Spinal cord (tissue), 10 donors: ENCODE measurements at places on chromosomes 12 and 14.

GRCh38 chr14:93475471-93475870 lies 44.7 kb downstream of the UNC79 start:
- DNase-seq = no peak

GRCh38 chr12:113021500-113021899 lies 35.0 kb upstream of the DTX1 start:
- DNase-seq = no peak

GRCh38 chr12:6465467-6466183 lies 4.9 kb downstream of the VAMP1 start:
- peak; percentile 88 for DNase-seq

DNA sequence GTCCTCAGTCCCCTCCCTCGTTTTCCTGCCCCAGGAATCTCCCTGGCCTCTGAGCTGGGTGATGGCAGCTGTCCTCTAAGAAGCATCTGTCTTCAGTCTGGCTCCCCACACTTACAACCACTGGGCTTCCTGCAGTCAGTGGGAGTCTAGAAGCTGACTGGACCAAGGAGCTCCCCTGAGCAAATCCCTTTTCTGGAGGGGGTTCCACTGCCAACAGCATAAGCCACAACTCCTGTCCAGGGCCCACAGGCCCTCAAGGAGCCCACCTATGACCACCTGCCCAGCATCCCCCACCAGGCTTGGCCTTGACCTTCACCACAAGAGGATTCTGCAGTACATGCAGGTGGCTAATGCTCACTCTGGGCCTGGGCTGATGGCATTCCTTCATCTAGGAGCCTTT lies 4.1 kb downstream of the RDH16 start:
- no peak for DNase-seq

GRCh38 chr14:33480887-33481184 lies 470.0 kb downstream of the EGLN3 start:
- no peak for DNase-seq

- no peak for DNase-seq
These were observed 33.4 kb upstream of the HSPB8 start for GRCh38 chr12:119145367-119145766.

GRCh38 chr14:73014105-73014504 lies 12.8 kb downstream of the ZFYVE1 start:
- DNase-seq = no peak

GRCh38 chr14:68231898-68232297 lies 412.3 kb downstream of the RAD51B start:
- no peak for DNase-seq

GRCh38 chr14:75127903-75128595 lies 1.2 kb upstream of the NEK9 start:
- DNase-seq = no peak

DNA sequence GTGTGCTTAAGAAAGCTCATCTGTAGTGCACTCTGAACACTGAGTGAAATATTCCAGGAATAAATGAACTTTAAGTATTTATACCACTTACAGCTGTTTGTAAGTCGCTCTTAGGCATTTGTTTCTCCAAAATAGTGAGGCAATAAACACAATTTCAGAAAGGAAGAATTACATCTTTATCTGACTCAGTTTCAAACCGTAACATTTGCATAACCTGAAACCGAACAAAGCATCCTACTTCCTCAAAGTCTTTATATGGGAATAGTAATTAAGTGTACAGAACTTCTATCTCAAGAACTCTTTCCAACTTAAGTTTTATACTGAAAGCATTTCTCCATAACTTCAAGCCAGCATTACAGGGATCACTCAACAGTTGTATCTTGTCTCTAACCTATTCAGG lies 58.4 kb downstream of the SOX5 start:
- DNase-seq = no peak

DNA sequence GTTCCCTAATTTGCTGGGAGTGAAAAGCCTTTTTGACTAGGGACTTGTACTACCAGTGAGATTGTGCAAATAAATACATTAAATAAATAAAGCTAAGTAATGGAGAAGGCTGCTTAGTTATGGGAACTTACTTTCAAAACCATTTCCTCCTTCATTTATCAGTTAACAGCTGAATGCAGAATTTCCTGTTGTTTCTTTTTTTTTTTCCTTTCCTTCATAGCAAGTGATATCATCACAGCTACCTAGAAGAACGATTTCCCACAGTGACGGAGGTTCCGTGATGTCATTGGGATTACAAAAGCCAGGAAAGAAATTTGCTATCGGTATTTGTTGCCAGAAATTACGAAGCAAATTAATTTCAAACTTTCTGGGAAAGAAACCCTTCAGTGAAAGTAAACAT lies 42.1 kb upstream of the SOCS2 start:
- DNase-seq = no peak

- no peak for DNase-seq
These were observed 12.1 kb downstream of the LACRT start for GRCh38 chr12:54622463-54623183.

GRCh38 chr12:55686366-55687010 lies 21.2 kb downstream of the ITGA7 start:
- DNase-seq = no peak

GRCh38 chr14:86039176-86039575 lies 509.2 kb downstream of the FLRT2 start:
- no peak for DNase-seq

DNA sequence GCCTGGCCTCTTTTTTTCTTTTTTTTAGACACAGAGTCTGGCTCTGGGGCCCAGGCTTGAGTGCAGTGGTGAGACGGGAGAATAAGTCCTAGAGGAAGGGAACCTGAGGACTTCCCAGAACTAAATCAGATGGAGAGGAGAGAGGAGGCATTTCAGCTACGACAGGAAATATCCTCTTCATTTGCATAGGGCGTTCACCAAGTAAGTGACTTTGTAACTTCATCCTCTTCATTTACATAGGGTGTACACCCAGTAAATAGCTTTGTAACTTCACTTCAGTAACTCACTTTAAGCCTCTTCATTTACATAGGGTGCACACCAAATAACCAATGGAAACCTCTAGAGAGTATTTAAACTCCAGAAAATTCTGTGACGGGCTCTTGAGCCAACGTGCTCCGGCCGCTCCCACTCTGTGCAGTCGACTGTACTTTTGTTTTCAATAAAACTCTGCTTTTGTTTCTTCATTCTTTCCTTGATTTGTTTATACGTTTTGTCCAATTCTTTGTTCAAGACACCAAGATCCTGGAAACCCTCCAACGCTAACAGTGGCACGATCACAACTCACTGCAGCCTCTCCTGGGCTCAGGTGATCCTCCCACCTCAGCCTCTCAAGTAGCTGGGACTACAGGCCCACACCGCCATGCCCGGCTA lies 21.4 kb upstream of the ANKRD9 start:
- no peak for DNase-seq

GRCh38 chr14:27184427-27184826 lies 586.6 kb upstream of the NOVA1 start:
- DNase-seq = peak; percentile 5

DNA sequence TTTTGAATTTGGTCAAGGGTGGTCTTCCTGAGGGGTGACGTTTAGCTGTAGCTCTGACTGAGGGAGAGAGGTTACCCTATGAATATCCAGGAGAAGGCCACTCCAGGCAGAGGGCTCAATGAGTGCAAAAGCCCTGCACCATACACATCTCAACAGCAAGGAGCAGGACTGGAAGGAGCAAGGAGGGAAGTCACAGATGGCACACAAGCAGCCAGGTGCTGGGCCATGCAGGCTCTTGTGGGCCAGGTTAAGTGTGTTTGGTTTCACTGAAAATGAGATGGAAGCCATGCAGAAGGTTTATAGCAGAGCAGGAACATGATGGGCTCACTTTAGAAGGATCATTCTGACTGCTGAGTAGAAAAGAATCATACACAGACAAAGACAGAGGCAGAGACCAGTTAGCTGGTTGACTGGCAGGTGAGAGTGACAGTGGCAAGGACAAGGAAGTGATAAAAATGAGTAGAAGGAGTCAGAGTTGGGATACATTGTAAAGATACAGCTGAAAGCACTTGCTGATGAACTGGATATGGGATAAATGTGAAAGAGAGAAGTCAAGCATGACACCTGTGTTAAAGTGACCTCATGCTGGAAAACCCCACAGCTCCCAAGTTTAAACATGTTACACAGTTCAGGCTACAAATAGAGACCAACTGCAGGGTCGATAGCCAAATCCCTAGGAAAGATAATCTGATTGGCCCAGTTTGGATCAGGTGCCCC lies 81.2 kb downstream of the PRKD1 start:
- no peak for DNase-seq

DNA sequence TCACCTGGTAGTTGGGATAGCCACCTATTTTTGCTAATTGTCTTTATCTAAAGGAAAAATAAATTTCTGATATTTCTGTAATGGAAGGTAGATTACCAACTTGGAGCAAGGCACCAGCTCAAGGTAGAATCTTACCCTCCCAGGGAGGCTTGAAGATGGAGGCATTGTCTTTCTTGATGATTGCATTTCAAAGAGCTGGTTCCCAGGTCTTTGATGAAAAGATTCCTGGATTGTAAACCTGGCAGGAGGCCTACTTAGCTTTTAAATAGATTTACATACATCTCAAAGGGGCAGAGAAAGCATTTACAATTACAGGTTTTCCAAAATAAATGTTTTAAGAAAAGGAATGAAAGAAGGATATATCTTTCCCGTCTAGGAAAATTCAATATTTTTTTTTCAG lies 729.2 kb downstream of the LRFN5 start:
- no peak for DNase-seq

- peak; percentile 74 for DNase-seq
These were observed 55.0 kb downstream of the PHETA1 start for GRCh38 chr12:111313833-111314259.

DNA sequence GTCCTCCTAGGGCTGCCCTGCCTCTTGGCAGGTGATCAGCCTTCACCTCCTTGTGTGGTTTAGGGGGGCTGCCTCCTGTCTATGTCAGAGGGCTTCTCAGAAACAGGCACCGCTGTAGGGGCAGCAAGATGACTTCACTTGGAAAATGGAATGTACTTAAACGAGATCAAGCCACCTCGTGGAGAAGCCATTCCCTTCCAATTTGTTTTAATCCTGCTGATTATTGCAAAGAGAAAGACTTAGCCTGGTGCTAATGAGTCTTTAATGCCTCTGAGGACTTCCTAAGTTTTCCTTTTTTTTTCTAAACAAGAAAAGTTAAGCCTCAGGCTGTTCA lies 62.3 kb upstream of the RFLNA start:
- no peak for DNase-seq

GRCh38 chr12:67358781-67359338 lies 89.7 kb downstream of the CAND1 start:
- DNase-seq = peak; percentile 61

GRCh38 chr14:101232340-101233020 lies 328.8 kb upstream of the DIO3 start:
- DNase-seq = no peak

GRCh38 chr14:71346685-71347084 lies 439.4 kb downstream of the PCNX1 start:
- no peak for DNase-seq

DNA sequence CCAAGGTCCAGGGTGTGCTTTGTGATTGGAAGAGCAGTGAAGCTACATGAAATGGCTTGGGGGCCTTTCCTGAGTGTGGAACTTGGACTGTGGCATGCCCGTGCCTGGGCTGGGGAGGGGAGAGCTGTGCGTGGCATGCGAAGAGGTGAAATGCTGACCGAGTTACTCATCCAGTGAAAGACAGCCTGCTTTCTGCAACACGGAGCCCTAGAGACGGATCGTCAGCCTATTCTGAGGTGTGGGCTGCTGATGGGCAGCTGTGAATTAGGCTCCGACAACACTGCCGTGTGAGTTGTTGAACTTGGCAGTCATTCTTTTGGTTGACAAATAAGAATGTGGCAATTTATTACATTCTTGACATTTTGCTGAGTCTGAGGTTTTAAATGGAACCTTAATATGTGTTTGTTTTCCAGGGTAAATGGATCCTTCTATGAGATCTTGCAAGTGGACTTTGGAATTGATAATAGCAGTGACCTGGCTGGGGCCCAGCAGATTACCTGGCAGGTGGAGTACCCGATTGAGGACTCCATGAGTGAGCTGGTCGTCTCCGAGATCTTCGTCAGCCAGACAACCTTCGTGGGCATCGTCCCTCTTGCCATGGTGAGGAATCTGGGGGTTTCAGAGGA lies 453.9 kb downstream of the AACS start:
- no peak for DNase-seq

GRCh38 chr12:85016413-85016812 lies 19.7 kb downstream of the TSPAN19 start:
- no peak for DNase-seq

- no peak for DNase-seq
These were observed 379.8 kb downstream of the VRK1 start for GRCh38 chr14:97177016-97177415.

DNA sequence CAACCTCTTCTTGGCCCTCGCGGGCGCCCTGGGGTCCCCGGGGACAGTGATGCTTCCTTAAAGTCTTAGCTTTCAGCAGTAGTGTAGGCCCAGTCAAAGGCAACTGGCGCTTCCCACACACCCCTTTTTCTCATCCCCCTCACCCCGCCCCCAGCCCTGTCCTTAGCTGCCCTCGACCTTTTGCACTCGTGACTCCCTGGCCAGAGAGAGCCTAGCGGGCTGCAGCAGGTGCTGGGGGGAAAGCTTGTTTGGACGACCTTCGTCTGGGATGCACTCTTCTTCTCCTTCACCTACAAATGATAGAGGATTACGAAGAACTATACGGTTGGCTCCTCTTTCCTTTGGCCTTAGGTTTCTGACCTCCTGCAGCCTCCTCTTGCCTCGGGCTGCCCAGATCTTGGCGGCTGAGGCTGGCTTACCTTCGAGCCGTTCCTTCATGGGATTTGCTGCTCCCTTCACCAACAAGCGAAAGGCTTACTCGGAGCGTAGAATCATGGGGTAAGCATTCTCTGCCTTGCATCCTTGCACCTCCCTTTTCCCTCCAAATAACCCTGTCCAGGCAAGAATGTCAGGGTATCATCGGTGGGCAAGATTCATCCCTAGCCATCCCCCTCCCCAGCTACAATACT lies 815 bp downstream of the COQ10A start:
- DNase-seq = no peak

- no peak for DNase-seq
These were observed 50.7 kb downstream of the TPCN1 start for GRCh38 chr12:113271853-113272561.

DNA sequence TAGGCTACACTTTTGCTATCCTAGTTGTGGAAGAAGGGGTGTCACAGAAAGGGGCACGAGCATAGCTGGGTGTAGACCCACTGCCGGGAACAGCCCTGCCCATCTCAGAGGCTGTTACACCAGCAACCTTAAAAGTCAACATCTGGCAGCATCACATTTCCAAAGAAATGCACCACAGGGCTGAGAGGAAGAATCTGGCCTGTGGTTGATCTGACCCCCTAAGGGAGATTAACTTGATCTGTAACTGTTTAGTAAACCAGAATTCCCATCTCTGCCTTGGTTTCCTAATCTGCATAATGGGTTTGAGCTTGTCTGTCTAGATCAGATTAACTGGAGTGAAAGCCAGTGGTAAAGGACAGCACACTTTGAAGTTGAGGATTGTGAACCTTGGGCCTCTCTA lies 1.3 kb downstream of the LRP1-AS start:
- DNase-seq = no peak

GRCh38 chr12:121376754-121377697 lies 22.9 kb upstream of the RNF34 start:
- DNase-seq = no peak

- DNase-seq = no peak
These were observed 3.7 kb upstream of the IGF1 start for GRCh38 chr12:102484017-102484416.
